ENCODE measurements at places on chromosomes 7 and 10. TPM values are rescaled to one million over a fixed set of nuclear protein-coding genes. Genes with fewer than 3 reads are reported as not detected.

DDX50 gene
- total RNA-seq, result 51.7 TPM

MNX1 gene
- total RNA-seq, result not detected

PCBD1 gene
- 82.5 TPM for total RNA-seq

LIPM gene
- total RNA-seq, result not detected

FAM25G gene
- total RNA-seq, result not detected

CPXM2 gene
- total RNA-seq, result 94.5 TPM

CISD1 gene
- 28.5 TPM for total RNA-seq

All from sigmoid colon (tissue), 7 donors.